ENCODE measurements at places on chromosomes 7 and 10.

GRCh38 chr10:120827251-120827875 lies 23.8 kb upstream of the WDR11 start:
- H3K4me3 ChIP-seq = no peak overlapping the region
- no peak overlapping the region for H3K27ac ChIP-seq
- H3K4me1 ChIP-seq = no peaks in the 10 kb centered on the region
- DNase-seq = no peak

DNA sequence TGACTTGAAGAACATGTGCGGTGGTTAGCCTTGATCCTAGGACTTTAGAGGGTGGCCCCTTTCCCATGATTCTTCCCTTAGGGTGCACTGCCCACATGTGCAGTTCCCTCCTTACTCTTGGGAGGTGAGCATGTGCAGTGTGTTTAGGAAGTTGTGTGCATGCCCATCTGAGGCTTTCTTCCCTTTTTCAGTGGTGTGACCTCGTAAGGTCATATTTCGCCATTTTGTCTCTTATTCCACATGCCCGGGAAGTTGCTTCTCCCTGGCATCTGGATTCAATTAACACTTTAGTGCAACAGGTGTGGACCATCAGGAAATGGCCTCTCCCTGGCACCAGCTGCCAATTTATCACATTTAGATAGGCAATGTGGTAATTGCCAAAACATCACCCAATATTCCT lies 380.6 kb upstream of the VSTM2A start:
- H3K36me3 ChIP-seq = no peaks in the 10 kb centered on the region
- no peaks in the 10 kb centered on the region for H3K27me3 ChIP-seq
- H3K4me1 ChIP-seq = no peaks in the 10 kb centered on the region
- no peak overlapping the region for H3K4me3 ChIP-seq
- DNase-seq = no peak

DNA sequence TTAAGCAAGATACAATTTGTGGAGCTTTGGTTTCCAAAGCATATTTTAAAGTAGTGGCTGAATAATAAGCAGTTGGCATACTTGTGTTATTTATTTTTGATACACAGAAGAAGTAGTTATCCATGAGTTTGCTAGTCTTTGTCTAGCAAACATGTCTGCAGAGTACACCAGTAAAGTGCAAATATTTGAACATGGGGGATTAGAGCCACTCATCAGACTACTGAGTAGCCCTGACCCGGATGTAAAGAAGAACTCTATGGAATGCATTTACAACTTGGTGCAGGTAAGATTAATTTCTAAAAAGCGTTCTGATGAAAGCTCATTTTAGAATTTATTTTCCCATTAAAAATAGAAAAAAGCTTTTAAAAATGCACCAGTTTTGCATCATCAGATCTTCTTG lies 31.4 kb downstream of the ARMC3 start:
- H3K36me3 ChIP-seq = no peaks in the 10 kb centered on the region
- no peaks in the 10 kb centered on the region for H3K4me1 ChIP-seq
- H3K4me3 ChIP-seq = no peak overlapping the region
- no peaks in the 10 kb centered on the region for H3K27me3 ChIP-seq
- no peak overlapping the region for H3K27ac ChIP-seq

- no peaks in the 10 kb centered on the region for H3K27me3 ChIP-seq
- H3K36me3 ChIP-seq = no peaks in the 10 kb centered on the region
- no peaks in the 10 kb centered on the region for H3K4me1 ChIP-seq
- no peak overlapping the region for H3K4me3 ChIP-seq
- no peak overlapping the region for H3K27ac ChIP-seq
- DNase-seq = peak; percentile 33
These were observed 144.7 kb downstream of the RPS24 start for GRCh38 chr10:78178397-78178796.

GRCh38 chr7:154469652-154470051 lies 417.5 kb downstream of the DPP6 start:
- DNase-seq = no peak
- no peak overlapping the region for H3K27ac ChIP-seq
- no peaks in the 10 kb centered on the region for H3K4me1 ChIP-seq
- H3K36me3 ChIP-seq = no peaks in the 10 kb centered on the region
- H3K27me3 ChIP-seq = no peaks in the 10 kb centered on the region

GRCh38 chr7:27992755-27993493 lies 187.7 kb downstream of the JAZF1 start:
- H3K36me3 ChIP-seq = no peaks in the 10 kb centered on the region
- no peaks in the 10 kb centered on the region for H3K27me3 ChIP-seq
- no peaks in the 10 kb centered on the region for H3K4me1 ChIP-seq
- no peak overlapping the region for H3K4me3 ChIP-seq

DNA sequence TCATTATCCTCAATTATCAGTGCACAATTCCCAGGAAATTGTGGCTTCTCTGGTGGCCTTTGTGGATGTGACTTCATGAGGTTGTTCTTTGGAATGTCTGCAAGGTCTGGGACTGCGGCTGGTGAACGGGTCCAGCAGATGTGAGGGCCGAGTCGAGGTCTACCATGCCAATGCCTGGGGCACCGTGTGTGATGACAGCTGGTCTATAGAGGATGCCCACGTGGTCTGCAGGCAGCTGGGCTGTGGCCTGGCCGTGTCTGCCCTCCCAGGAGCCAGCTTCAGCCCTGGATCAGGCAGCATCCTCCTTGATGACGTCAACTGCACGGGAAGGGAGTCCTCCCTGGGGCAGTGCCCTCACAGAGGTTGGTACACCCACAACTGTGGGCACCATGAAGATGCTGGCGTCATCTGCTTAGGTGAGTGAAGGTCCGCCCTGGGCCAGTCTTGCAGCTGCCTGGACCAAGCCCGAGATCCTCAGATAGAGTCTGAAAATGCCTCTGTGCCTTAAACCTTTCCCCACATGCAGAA lies 46.9 kb downstream of the CUZD1 start:
- DNase-seq = no peak
- no peak overlapping the region for H3K4me3 ChIP-seq
- no peaks in the 10 kb centered on the region for H3K27me3 ChIP-seq
- H3K27ac ChIP-seq = no peak overlapping the region
- H3K36me3 ChIP-seq = no peaks in the 10 kb centered on the region
- no peaks in the 10 kb centered on the region for H3K4me1 ChIP-seq

DNA sequence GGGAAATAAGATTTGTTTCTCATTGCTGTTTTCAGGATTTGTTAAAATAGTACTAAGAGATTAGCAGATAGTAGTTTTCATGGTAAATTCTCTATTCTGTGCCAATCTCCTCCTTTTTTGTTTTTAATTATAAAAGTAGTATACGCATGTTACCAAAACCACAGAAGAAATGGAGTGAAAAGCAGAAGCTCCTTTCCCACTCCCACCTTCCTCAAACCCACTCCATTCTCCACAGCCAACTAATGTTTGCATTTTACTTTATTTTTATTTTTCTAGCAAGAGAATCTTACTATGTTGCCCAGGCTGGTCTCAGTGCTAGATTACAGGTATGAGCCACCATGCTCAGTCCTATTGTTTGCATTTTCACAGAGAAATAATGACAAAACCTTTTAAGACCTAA lies 4.5 kb upstream of the LRMDA start:
- peaks cover 50% of the 10 kb centered on the region for H3K4me1 ChIP-seq
- no peak for DNase-seq
- no peaks in the 10 kb centered on the region for H3K27me3 ChIP-seq
- no peak overlapping the region for H3K4me3 ChIP-seq

DNA sequence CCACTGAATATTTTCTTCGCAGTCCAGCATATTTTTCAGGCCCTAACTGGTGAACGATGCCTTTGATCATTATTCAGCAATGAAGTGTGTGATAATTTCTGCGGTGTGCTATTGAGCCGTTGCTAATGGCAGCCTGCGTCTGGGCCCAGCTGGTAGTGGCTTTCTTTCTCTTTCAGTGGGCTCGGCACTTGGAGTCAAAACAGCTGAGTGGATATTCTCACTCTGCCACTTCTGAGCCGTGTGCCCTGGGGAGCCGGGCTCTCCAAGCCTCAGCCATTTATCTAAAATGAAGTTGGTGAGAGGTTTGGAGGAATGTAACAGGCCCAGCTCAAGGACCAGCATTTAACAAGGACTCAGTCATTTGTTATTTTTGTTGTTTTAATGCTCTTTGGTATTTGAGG lies 87.5 kb upstream of the IFRD1 start:
- H3K27me3 ChIP-seq = no peaks in the 10 kb centered on the region
- DNase-seq = peak; percentile 38
- H3K4me1 ChIP-seq = no peaks in the 10 kb centered on the region
- H3K36me3 ChIP-seq = no peaks in the 10 kb centered on the region

DNA sequence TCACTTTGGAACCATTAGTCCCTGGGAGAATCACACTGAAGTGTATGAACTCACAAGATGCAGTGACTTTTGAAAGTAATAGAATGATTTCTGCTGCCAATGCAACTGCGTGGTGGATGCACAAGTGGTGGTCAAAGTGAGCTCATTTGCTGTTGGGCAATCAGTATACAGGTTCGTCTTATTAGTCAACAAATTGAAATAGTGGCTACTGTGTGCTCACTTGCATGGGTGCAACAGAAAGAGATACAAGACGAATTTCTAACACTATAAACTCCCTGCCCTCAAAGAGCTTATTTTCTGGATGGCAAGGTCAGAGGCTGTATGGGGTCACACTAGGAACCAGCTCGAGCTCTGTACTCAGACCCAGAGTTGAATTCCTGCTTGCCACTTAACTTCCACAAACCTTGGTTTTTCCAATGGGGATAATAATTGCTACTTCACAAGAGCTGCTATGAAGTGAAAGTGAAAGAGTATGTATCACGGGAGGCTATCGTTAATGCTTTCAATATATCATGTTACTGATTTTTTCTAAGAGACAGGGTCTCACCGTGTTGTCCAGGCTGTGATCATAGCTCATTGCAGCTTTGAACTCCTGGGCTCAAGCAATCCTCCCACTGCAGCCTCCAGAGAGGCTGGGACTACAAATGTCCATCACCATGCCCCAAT lies 8.3 kb upstream of the BCL7B start:
- H3K36me3 ChIP-seq = no peaks in the 10 kb centered on the region
- H3K4me1 ChIP-seq = no peaks in the 10 kb centered on the region
- H3K27ac ChIP-seq = no peak overlapping the region
- no peak for DNase-seq
- H3K27me3 ChIP-seq = no peaks in the 10 kb centered on the region

DNA sequence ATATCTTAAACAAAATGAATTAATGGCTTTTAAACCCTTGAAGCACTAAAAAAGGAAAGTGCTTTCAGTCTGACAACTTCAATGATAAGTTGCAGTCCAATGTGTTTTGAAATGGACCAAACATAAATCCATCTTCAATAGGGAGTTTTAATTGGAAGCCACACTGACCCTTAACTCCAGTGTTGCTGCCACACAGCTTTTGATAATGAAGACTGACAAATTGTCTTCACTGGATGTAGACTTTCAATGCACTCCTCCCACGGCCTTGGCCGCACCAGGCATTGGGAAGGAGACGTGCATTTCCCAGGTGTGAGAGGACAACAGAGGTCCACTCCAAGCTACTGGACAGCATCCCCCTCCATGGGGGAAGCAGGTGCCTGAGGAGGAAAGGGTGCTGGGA lies 159.0 kb upstream of the NRP1 start:
- no peak overlapping the region for H3K27ac ChIP-seq
- no peaks in the 10 kb centered on the region for H3K4me1 ChIP-seq
- H3K4me3 ChIP-seq = no peak overlapping the region
- H3K36me3 ChIP-seq = no peaks in the 10 kb centered on the region
- DNase-seq = no peak

- no peaks in the 10 kb centered on the region for H3K4me1 ChIP-seq
- no peak overlapping the region for H3K4me3 ChIP-seq
- DNase-seq = no peak
- H3K36me3 ChIP-seq = no peaks in the 10 kb centered on the region
- no peak overlapping the region for H3K27ac ChIP-seq
These were observed 100.8 kb downstream of the SGMS1 start for GRCh38 chr10:50522908-50523307.

DNA sequence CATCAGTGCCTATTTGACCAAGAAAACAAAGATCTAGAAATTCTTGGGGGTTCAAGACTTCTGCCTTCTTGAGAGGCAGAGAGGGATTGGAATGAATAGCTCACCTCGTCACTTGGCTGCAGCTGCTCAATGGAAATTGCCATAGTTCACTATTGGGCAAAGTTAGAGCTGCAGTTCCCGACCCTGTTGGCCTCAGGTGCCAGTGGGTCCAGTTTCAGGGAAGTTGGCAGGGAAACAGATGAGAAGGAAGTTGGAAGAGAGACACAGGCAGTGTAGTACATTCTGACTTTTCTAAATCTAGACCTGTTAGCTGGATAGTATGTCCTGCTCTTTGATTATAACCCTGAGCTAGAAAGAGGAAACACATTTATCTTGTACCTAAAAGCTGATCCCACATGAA lies 19.1 kb downstream of the A1CF start:
- no peaks in the 10 kb centered on the region for H3K4me1 ChIP-seq
- no peak for DNase-seq
- no peak overlapping the region for H3K4me3 ChIP-seq

- no peaks in the 10 kb centered on the region for H3K36me3 ChIP-seq
- DNase-seq = no peak
- no peaks in the 10 kb centered on the region for H3K27me3 ChIP-seq
- H3K4me1 ChIP-seq = no peaks in the 10 kb centered on the region
These were observed 77.5 kb downstream of the CHN2 start for GRCh38 chr7:29272057-29272456.

GRCh38 chr7:71404726-71405345 lies 272.9 kb downstream of the GALNT17 start:
- no peak overlapping the region for H3K4me3 ChIP-seq
- H3K27me3 ChIP-seq = no peaks in the 10 kb centered on the region
- no peak overlapping the region for H3K27ac ChIP-seq
- H3K36me3 ChIP-seq = no peaks in the 10 kb centered on the region
- no peak for DNase-seq

DNA sequence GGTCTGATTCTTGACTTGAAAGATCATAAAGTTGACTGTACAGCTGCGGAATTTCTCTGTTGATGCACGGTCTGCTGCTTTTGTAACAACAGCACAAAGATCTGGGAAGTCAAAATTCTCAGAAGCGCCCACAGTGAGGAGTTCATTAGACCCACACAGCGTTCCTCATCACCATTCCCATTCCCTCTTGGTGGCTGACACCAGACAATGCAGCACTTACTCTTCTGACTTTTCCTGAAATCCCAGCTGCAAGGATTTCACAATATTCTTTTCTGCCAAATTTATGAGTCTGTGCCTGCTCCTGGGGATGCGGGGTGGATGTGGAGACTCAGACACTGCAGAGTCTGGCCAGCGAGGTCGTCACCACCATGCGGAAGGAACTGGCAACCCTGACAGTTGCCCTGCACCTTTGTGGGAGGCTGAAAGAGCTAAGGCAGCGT lies 233.9 kb downstream of the FANK1 start:
- H3K4me3 ChIP-seq = no peak overlapping the region
- H3K4me1 ChIP-seq = no peaks in the 10 kb centered on the region
- no peak for DNase-seq
- H3K27ac ChIP-seq = no peak overlapping the region

GRCh38 chr10:20485554-20485953 lies 411.6 kb downstream of the NEBL start:
- H3K4me1 ChIP-seq = no peaks in the 10 kb centered on the region
- H3K27ac ChIP-seq = no peak overlapping the region
- no peaks in the 10 kb centered on the region for H3K36me3 ChIP-seq
- no peak overlapping the region for H3K4me3 ChIP-seq

DNA sequence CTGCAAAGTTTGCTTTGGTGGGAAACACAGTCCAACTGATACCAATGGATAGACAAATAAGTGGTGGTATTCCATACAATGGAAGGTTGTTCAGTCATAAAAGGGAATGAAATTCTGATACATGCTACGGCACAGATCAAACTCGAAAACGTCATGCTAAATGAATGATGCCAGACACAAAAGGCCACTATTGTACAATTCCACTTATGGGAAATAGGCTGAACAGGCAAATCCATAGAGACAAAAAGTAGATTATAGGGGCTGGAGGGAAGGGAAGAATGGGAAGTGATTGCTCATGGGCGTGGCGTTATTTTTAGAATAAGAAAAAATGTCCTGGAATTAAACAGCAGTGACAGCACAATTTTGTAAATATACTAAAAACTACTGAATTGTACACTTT lies 66.0 kb upstream of the FOXK1 start:
- peaks cover 12% of the 10 kb centered on the region for H3K4me1 ChIP-seq
- H3K36me3 ChIP-seq = no peaks in the 10 kb centered on the region
- no peak for DNase-seq
- H3K27ac ChIP-seq = no peak overlapping the region
- no peaks in the 10 kb centered on the region for H3K27me3 ChIP-seq
